ENCODE measurements at places on chromosomes 11 and 22.

- no peak for DNase-seq
Measured at GRCh38 chr11:77037057-77037456, 2.9 kb downstream of the B3GNT6 start.

GRCh38 chr22:46813816-46814597 lies 51.6 kb downstream of the TBC1D22A start:
- peak; percentile 38 for DNase-seq

- no peak for DNase-seq
Measured at GRCh38 chr11:68655806-68656205, 28.5 kb upstream of the GAL start.

GRCh38 chr11:120199613-120200012 lies 11.2 kb upstream of the OAF start:
- DNase-seq = no peak

- DNase-seq = peak; percentile 13
Measured at GRCh38 chr22:47775686-47776085, 1013.2 kb downstream of the TBC1D22A start.

GRCh38 chr11:103737747-103738146 lies 298.7 kb upstream of the DDI1 start:
- DNase-seq = no peak

DNA sequence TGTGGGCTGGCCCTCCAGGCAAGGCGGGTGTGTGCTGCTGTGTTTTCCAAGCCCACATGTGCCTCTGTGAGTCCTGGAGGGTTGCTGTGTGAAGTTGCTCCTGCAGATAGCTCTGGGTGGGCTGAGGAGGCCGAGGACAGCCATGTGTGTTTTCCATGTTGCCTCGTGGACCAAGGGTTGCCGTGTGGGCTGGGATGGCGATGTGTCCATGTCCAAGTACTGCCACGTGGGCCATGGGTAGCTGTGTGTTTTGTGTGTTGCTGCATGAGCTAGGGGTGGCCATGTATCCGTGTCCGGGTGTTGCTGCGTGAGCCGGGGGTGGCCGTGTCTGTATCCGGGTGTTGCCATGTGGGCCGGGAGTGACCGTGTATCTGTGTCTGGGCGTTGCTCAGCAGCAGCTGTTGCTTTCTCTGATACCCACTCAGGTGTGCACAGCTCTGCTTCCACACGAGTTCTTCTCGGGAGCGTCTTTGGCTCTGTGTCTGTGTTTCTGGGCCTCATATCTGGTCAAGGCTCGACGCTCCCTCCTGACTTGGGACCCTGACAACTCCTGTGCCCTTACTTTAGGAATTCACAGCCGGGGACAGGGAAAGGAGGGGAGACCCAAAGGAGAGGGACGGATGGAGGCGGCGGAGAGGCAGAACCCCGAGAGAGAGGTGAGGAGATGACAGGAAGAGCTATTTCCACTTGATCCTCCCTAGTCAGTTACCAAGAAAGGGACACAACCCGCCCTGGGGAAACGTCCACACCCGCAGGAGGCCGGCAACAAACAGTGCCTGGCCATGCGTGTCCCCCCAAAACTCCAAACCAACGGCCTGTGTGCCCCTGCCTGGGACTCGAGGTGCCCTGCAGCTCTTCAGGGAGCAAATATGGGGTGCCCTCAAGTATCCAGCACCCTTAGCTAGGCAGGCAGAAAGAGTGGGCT lies 83.1 kb downstream of the PHF21B start:
- no peak for DNase-seq

- DNase-seq = no peak
Measured at GRCh38 chr11:48008951-48009270, 28.6 kb downstream of the PTPRJ start.

- DNase-seq = no peak
Measured at GRCh38 chr11:69546735-69547370, 65.4 kb downstream of the LINC01488 start.

DNA sequence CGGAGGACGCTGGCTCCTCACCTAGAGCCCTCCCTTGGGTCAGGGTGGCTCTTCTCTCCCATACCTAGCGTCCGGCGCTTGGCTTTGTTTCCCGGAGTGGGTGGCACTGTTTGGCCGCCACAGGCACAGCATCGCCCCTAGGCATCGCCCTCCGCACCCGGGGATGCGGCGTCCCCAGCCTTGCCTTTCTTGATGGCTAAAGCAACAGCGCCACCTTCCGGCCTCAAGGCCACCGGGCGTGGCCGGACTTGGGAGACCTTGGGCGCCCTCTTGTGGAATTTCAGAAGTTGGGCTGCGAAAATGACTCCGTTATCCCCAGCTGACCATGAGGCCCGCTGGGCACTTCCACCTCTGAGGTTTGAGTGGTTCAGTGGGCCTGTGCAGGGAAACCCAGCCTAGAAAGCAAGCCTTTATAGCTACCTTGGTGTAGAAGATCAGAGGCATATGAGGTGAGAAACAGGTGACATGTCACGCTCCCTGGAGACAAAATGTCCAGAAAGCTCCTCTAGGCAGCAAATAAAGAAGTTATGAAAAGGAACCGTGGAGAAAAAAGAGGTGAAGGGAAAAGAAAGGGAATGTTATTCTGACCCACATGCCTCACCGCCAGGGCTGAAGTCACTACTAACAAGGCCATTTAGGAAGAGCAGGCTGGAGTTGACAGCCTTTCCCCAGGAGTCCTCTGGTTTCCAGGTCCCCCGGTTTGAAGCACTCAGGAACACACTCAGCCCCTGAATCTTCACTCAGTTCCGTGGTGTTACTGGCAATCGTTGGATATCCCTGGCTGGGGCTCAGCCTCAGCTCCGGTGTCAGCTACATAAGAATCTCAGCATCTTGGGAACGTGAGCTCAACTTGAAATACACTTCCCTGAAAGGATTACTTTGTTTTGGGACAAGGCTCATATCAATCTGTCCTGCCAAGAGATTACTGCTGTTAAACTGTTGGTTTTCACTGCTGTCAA lies 54.1 kb downstream of the SNX19 start:
- DNase-seq = peak; percentile 77

DNA sequence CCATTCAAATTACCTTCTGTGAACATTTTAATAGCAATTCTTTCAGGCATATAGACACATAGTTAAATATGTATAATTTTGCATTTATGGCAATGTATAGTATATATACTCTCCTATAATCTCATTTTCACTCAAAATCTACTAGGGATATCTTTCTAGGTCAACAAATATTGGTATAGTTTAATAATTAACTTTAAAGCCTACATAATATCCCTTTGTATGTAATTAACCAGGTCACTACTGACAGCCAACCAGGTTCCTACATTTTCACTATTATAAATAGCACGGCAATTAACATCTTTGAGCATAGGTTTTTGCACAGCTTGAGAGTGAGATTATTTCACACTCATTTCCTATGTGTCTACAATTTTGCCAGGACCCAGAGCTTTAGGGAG lies 15.8 kb downstream of the OR2AG2 start:
- DNase-seq = no peak

GRCh38 chr11:64859542-64860414 lies 15.3 kb upstream of the CDC42BPG start:
- DNase-seq = no peak

- peak; percentile 13 for DNase-seq
Measured at GRCh38 chr11:62427630-62428233, 8.9 kb downstream of the SCGB1A1 start.

DNA sequence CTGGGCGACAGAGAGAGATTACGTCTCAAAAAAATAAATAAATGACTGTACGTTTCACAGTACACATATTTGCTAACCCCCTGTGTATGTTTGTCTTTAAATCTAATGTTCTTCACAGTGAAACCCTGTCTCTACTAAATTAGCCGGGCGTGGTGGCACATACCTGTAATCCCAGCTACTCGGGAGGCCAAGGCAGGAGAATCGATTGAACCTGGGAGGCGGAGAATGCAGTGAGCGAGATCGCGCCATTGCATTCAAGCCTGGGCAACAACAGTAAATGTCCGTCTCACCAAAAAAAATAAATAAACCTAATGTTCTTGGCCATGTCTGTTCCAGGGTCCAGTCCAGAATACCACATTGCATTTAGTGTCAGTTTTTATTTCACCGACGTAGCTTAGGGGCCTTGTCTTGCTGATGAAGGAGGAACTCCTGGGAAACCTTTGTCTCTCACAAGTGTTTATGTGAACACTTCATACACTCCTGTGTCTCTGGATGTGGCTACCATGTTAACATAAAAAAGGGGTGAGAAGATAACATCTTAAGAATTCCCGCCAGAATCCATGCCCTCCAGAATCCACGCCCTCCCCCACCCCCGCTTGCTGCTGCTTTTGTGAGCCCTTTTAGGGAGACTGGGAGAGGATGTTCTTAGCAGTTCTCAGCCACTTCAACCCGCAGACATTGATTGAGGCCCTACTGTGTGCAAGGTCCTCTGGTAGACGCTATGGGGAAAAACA lies 5.0 kb upstream of the SERHL2 start:
- no peak for DNase-seq
